Umbilical cord (tissue), 2 donors: ENCODE measurements at places on chromosomes 6 and 20. TPM values are rescaled to one million over a fixed set of nuclear protein-coding genes. Genes with fewer than 3 reads are reported as not detected.

- no peak for DNase-seq
Measured at GRCh38 chr20:59725476-59726280, 121.3 kb downstream of the PHACTR3 start.

- no peak for DNase-seq
Measured at GRCh38 chr6:105453968-105454367, 51.1 kb upstream of the PREP start.

GRCh38 chr6:130766239-130767144 lies 60.7 kb upstream of the SMLR1 start:
- DNase-seq: no peak

- no peak for DNase-seq
Measured at GRCh38 chr6:135025775-135026174, 28.8 kb downstream of the HBS1L start.

- no peak for DNase-seq
Measured at GRCh38 chr6:6221787-6222535, 98.5 kb downstream of the F13A1 start.

- DNase-seq: no peak
Measured at GRCh38 chr20:50283370-50283769, 92.7 kb downstream of the CEBPB start.

- no peak for DNase-seq
Measured at GRCh38 chr20:60213126-60213893, 255.1 kb downstream of the CDH26 start.

DNA sequence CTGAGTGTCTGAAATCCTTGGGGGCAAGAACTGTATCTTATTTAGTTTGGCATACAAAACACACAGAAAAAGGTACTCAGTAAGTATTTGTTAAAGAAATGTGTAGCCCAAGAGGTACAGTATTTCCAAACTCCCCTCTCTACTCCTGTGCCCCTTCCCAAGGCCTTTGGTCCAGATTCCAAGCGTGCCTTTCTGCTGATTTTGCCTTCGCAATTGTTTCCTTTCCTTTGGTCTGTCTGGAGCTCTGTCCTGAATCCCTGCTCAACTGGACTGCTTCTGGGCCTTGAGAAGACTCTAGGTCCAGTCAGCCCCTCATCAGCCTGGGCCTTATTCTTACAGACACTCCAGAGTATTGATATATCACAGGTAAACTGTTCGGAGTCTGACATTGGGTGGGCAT lies 122.2 kb upstream of the SYNCRIP start:
- peak; percentile 1 for DNase-seq

GRCh38 chr6:147226163-147226724 lies 22.0 kb downstream of the STXBP5 start:
- DNase-seq: no peak

PSORS1C1 gene
- total RNA-seq: 1.2 TPM

EDN1 gene
- total RNA-seq: 39.5 TPM

HSPA1A gene
- total RNA-seq: 84.7 TPM

HTR1E gene
- 1.9 TPM for total RNA-seq

ISM1 gene
- total RNA-seq: 6.7 TPM

CLPSL2 gene
- not detected for total RNA-seq
